Activated CD4-positive, alpha-beta T cell treated with anti-CD3 and anti-CD28 coated beads for 4 hours (primary cell): ENCODE measurements at places on chromosomes 2 and 18.

DNA sequence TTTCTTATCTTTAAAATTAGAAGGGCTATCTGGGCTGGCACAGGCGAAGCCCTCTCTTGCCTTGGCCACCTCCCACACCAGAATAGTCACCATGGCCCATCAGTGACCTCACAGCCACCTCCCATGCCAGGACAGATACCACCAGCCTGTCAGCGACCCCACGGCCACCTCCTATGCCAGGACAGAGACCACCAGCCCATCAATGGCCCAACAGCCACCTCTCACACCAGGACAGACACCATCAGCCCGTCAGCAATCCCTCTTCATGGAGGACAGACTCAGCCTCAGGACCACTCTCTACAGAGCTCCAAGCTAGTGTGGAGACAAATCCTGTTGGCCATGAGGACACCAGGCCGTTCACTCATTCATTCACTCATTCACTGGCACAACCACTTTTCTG lies 74.6 kb downstream of the ASB1 start:
- DNase-seq, result no peak

DNA sequence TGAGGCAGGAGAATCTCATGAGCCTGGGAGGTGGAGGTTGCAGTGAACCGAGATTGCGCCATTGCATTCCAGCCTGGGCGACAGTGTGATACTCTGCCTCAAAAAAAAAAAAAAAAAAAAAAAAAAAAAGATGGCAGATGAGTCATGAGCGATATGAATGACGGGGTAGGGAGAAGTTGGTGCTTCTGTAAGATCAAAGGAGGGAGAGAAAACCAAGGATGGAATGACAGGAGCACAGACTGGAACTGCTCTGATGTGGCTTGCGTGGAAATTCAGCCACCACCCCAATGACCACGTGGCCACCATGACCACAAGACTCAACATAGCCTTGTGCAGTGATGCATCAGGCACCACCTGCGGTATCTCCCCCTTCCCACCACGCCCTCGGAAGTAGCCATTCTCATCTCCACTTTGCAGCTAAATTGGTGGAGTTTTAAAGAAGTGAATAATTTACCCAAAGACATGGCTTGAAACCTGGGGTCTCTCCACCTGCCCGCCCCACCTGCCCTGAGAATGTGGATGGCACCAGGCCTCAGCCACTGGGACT lies 96.0 kb downstream of the ACKR3 start:
- no peak for DNase-seq

GRCh38 chr2:186713691-186714090 lies 19.8 kb downstream of the FAM171B start:
- no peak for DNase-seq

DNA sequence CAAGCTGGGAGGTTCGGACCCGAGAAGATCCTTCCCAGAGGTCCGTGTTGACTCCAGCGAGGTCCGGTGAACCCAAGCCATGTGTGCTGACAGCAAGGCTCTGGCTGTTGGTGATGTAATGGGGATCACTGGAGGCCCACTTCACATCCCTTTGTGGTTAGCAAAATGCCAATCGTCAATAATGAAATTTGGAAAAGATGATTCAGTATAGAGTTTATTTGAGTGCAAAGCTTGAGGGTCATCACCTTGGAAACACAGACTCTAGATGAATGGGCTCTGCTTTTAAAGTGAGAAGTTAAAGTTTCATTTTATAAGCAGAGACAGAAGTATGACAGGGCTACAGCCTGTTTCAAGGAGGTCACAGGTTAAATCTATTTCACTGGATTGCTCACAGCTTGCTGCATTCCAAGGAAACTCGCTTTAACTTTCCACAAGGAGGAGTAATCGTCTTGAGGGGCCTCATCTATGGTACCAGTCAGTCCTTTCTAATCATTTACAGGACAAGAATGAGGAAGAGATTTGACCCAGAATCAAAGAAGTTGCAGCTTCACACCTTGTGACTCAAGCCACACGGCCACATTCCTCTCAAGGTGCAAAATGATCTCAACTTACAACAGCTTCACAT lies 140.5 kb downstream of the TPO start:
- DNase-seq, result no peak
